ENCODE measurements at places on chromosomes 5 and 9.

- DNase-seq, result no peak
Observed at GRCh38 chr5:174323878-174324281, 278.4 kb downstream of the NSG2 start.

DNA sequence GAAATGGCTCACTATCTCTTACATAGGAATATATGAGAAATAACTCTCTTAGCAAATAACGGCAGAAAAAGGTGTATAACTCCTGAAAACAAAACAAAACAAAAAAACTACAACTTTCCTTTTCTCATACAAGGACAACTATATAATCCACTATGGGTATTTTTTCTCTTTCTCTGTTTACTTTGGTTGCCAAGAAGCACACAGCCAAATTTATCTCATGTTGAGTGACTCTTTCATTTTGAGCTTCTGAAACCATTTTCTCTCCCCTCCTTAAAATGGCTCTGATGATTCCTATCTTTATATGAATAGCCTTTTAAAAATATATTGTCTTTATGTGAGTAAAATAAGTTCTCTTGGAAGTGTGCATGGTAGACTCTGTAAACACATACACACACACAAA is 128.7 kb downstream of the TRIM32 start:
- DNase-seq, result no peak

DNA sequence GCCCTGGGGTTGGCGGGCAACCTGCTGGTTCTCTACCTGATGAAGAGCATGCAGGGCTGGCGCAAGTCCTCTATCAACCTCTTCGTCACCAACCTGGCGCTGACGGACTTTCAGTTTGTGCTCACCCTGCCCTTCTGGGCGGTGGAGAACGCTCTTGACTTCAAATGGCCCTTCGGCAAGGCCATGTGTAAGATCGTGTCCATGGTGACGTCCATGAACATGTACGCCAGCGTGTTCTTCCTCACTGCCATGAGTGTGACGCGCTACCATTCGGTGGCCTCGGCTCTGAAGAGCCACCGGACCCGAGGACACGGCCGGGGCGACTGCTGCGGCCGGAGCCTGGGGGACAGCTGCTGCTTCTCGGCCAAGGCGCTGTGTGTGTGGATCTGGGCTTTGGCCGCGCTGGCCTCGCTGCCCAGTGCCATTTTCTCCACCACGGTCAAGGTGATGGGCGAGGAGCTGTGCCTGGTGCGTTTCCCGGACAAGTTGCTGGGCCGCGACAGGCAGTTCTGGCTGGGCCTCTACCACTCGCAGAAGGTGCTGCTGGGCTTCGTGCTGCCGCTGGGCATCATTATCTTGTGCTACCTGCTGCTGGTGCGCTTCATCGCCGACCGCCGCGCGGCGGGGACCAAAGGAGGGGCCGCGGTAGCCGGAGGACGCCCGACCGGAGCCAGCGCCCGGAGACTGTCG is 976 bp downstream of the RXFP3 start:
- no peak for DNase-seq

DNA sequence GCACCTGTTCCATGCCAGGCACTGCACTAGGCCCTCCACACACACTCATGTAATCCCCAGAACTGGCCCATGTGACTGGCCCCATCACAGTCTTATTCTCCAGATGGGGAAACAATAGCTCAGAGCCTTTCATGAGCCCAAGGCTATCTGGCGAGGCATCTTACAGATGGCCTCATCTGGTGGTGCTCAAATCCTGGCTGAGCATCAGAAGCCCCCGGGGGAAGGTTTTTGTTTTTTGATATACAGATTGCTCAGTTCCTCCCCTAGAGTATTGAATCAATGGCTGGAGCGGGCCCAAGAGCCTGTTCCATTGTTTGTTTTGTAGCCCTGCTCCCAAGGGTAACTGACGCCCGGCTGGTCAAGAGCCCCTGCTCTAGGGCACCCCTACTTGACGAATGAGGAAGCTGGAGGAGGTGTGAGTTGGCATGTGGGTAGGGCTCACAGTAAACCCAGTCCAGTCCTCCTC is 145.3 kb upstream of the RAPGEF1 start:
- no peak for DNase-seq

DNA sequence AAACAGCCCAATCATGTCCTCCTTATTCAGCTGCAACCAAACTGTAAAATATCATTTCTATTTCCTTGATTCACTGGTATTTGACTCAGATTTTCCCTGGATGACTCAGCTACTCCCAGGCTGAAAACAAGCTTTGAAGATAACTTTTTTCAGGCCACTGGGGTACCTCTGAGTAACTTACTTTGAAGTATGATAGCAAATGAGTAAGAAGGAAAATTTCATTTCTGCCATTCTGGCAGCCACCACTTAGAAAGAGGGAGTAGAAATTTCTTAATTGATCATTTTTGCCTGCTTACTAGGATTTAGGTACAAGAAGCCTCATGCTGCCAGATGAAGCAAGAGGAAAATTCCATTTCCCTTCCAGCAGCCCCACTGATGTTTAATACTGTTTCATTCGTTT is 247.4 kb downstream of the PRELID2 start:
- no peak for DNase-seq

GRCh38 chr5:3599226-3600105 is 3.8 kb downstream of the IRX1 start:
- DNase-seq, result no peak

GRCh38 chr9:79116041-79116440 is 455.7 kb upstream of the TLE4 start:
- no peak for DNase-seq

GRCh38 chr5:118616281-118616680 is 372.1 kb downstream of the DTWD2 start:
- DNase-seq, result no peak
